ENCODE measurements at places on chromosomes 4 and X.

GRCh38 chrX:37846141-37846540, 1.2 kb downstream of the DYNLT3 start:
- no peak for DNase-seq

- no peak for DNase-seq
These were observed 215.6 kb upstream of the FAT1 start for GRCh38 chr4:186939226-186939625.

GRCh38 chr4:8403173-8403753, 37.3 kb downstream of the ACOX3 start:
- peak; percentile 95 for DNase-seq

DNA sequence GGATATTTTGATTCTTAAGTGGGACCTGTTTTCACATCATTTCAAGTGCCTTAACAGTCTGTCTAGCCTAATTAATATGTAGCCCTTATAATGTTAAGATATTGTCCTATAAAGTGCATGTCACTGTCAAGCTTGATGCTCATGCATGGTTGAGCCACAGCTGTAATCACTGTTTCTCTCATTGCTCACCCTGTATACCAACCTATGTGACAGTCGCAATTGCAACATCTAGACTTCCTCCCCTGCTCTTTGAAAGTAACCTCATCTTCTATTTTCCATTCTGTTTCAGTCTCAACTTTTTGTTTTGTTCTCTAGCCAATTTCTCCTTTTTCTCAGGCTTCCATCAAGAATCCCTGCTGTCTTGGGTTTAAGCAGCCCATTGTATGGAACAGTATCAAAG, 24.4 kb upstream of the MSL3 start:
- no peak for DNase-seq

DNA sequence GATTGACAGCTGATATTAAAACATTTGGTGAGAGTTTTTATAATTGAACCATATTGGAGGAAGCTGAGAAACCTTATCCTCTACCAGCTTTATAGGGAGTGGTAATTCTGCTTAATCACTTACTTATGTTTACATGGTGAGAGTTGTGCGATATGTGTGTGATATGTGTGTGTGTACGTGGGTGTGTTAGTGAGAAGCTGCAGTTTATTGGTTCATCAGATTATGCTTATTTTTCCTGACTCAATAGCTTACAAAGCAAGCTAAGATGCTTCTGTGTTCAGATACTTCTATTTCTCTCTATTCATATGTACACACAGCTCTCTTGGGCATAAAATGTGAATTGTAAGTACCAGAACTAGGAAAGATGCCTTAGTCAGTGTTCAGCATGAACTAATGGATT, 343.7 kb downstream of the GRIA2 start:
- no peak for DNase-seq

DNA sequence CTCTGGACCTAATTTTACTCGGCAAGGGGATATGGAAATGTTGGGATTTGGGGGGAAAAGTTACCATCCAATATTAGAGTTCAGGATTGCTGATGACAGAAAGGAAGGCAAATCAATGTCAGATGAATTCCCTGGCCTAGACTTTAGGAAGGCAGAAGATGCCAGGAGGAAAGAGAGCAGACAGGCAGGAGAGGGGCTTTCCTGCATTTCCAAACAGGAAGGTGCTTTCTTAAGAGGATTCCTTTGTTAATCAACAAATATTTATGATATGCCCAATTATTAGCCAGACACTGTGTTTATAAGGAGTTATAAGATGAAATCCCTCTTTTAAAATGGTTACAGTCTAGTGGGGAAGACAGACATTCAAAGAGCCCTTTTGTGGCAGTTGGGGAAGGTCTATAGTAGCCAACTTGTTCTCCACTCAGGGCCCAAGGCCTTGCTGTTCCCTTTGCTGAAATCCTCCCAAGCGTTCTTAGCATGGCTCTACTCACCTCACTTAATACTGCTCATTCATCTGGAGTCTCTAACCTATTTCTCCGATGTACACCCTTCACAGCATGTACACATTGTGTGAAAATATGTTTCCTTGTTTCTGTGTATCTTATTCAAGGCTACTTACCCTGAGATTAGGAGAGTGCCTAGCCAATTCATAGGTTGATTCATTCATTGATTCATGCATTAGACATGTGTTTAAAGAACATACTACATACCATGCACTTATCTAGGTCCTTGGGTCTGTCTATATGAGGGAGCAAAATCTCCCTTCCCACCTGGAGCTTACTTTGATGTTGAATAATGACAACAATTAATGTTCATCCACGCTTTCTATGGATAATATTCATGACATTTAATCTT, 5.3 kb downstream of the IGFBP7 start:
- DNase-seq = no peak

GRCh38 chr4:57777876-57778275, 667.7 kb upstream of the IGFBP7 start:
- no peak for DNase-seq

- no peak for DNase-seq
These were observed 847.9 kb downstream of the RAB28 start for GRCh38 chr4:12636191-12636590.

DNA sequence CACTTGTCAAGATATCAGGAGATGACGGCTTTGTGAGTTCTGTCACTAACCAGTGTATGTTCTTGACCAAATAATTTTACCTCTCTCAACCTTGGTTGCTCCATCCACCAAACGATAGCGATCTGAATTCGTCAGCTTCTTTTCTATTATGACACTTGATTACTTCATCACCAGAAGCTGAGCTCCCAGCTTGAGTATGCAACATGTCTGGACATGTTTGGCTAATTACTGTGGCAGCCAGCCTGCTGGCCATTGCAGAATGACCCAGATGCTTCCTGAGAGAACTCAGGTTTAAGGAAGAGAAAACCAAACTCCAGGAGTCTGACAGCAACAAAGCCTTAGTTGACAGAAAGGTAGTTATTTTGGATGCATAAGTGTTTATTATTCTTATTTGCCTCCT, 46.4 kb upstream of the PARM1 start:
- no peak for DNase-seq

DNA sequence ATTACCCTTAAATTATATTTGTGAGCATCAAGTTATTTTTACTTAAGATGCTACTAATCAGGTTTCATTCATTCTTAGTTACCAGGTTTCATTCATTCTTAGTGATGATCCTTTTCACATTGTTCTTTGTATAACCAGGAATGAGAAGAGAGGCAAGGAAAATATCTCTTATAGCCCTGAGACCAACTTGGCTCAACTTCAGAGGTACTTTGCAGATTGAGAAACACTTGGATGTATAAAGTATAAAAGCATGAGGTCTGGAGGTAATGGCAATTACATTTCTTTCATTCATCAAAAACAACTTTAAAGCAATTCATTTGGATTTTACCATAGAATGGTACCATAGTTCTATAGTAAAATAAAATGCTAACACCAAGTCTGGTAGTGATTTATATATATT, 231.0 kb downstream of the PRDM5 start:
- no peak for DNase-seq

DNA sequence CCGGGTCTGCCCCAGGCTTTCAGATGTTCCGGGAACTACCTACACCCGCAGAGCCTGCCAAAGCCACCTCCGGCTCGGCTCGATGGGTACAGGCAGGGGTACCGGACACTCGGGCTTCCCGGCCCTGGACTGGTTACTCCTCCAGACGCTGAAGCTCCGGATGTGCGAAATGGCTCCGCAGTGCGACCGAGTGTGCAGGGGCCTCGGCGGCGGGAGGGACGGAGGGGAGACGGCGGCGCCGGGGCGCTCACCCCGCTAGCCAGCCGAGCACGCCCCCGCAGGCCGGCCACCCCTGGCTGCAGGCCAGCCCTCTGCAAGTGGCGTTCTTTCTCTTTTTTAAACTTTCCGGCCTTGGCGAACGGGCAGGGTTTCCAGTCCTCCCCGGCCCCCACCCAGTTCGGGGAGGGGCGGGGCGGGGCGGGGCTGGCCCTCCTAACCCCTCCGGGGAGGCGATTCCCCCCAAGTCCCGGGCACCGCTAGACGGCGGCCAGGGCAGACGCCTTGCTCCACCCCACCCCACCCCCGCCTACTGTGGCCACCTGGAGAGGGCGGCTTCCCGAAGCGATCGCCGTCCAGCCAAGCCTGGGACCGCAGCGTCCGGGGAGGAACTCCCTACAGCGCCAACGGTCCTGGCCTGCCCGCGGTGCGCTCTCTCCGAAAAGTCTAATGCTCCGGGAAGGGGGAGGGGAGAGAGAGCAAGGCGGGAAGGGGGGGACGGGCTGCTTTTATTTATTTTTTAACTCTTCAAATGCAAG, 7.5 kb downstream of the BCOR start:
- no peak for DNase-seq

DNA sequence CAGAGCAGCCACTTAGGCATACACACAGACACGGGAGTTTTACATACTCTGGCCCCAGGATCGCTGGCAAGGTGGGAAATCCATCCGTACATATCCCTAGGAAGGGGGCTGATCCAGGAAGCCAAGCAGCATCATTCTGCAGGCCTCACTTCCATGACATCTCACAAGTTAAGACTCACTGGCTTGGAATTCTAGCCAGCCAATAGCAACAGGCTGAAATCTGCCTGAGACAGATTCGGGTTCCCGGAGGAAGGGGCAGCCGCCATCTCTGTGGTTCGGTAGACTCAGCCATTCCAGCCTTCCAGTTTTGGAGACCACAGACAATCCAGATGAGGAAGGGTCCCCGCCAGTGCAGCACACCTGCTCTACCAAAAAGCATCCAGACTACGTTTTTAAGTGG, 31.3 kb downstream of the SOWAHB start:
- no peak for DNase-seq

- DNase-seq = no peak
These were observed 60.8 kb upstream of the GRPEL1 start for GRCh38 chr4:7128644-7129043.

GRCh38 chr4:174522183-174523024, at the start of gene HPGD:
TSS of gene HPGD (minus strand) at chr4:174522488. CDS start at chr4:174522451, 37 bp downstream.
- DNase-seq = peak; percentile 56

Data from sciatic nerve (tissue), 2 donors.